Right atrium auricular region (tissue), 2 donors: ENCODE measurements at places on chromosomes 4 and X. TPM values are rescaled to one million over a fixed set of nuclear protein-coding genes. Genes with fewer than 3 reads are reported as not detected.

Gene TFE3
- 25.8 TPM for total RNA-seq

Gene HCCS
- 25.0 TPM for total RNA-seq

Gene SPATA18
- total RNA-seq, result 2.2 TPM

Gene TCEAL4
- total RNA-seq, result 75.3 TPM

Gene PLS3
- total RNA-seq, result 33.4 TPM

Gene MAGEB1
- total RNA-seq, result not detected

Gene FGG
- not detected for total RNA-seq

Gene AMTN
- total RNA-seq, result not detected

Gene MFAP3L
- 7.7 TPM for total RNA-seq

Gene SAGE1
- not detected for total RNA-seq

Gene HNRNPD
- 45.7 TPM for total RNA-seq
